Nephron progenitor cell (in vitro differentiated cells): ENCODE measurements at places on chromosomes 6 and 20.
A peak's percentile ranks its signal among the peaks of the same experiment; 100 is the strongest.

GRCh38 chr6:11403035-11403601 is 134.4 kb upstream of the TMEM170B start:
- DNase-seq, result no peak

DNA sequence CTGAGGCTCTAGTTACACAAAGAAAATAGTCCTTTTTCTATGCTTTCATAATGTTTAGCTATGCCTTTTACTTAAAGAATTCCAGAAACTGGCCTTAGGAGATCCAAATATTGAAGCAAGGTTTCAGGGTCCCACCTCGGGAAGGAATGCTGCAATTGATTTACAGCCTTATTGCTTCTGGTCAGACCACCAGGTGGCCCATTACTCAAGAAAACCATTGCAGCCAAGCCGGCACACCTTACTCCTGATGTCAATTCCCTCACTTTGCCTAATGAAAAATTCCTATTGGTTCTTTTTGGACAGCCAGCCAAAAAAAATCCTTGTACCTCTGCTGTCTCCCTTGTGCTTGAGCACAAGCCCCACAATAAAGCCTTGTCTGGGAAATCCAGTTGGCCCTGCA is 173.9 kb downstream of the LMBRD1 start:
- DNase-seq, result peak; percentile 4

GRCh38 chr6:99349171-99350141 is at the start of gene FAXC:
Gene FAXC (minus strand): TSS chr6:99349674. CDS start chr6:99349372, 302 bp downstream.
- DNase-seq, result peak; percentile 67

GRCh38 chr20:58169450-58169849 is 59.0 kb downstream of the ANKRD60 start:
- DNase-seq, result no peak

DNA sequence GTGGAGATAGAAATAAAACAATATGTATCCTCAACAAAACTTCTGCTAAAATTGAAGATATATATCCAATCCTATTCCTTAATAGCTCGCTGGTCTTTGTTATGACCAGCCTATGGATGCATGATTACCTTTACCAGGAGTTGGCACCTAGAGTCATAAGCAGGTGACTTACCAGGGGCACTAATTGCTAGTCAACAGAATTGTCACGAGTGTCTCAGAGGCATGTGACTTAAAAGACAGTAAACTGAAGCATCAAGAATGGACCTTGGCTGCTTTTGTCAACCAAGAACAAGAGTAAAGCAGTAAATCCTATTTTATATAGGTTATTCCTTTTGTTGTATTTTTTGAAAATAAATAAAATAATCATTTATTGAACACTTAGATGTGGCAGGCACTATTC is 115.4 kb downstream of the MYO6 start:
- DNase-seq, result no peak

GRCh38 chr6:157631838-157632614 is 191.0 kb upstream of the SNX9 start:
- no peak for DNase-seq

- DNase-seq, result no peak
Measured at GRCh38 chr20:59770270-59770669, 163.2 kb downstream of the SYCP2 start.

GRCh38 chr6:80161434-80161833 is 55.0 kb downstream of the BCKDHB start:
- no peak for DNase-seq

DNA sequence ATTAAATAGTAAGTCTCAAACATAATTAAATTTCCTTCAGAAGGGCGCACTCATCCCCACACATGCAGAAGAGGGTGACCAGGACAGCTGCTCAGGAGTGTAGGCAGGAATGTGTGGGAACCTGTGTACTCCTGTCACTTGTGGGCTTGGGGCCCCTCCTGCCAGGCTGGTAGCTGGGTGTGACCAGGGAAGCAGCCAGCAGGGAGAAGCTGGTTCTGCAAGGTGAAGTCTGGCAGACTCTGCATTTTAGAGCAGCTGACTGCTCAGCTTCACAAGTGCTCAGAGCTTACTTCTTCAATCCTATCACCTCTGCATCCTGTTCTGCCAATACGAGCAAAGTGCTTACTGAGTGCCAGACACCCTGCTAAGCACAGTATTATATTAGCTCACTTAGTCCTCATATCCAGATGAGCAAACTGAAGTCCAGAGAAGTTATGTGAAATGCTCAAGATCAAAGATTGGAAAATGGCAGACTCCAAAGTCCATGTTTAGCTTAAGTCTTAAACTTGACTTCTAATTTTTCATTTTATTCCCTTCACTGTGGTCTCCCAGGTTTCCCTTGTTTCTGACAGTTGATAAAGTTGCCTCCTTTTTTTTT is 27.9 kb downstream of the ELMO2 start:
- DNase-seq, result no peak

GRCh38 chr20:25052255-25053194 is 5.4 kb downstream of the ACSS1 start:
- DNase-seq, result no peak

DNA sequence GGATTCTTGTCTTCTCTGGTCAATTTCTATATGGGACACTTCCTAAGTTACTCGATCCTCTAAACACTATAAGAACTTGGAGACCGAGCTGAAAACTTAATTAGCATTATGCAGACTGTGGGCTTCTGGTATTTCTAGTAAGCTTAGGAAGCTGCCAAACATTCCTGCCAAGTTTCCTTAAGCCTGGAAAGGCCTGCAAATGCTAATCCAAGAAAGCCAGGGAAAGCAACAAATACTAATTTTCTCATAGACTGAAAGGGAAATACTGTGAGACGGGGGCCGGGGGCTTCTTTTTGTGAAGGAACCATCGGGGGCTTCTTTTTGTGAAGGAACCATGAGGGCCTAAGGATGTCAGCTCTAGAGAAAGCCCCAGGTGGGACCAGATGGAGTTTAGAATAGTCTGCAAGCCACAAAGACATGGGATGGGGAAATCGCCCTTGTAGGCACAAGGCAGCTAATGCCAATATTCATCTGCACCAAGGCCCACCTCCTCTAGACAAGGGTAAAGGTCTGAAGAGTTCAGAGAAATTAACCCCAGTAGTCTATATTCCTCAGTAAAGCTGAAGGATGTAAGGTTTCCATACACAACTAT is 332.4 kb upstream of the PRDM1 start:
- DNase-seq, result no peak

GRCh38 chr6:69933239-69933638 is 66.9 kb downstream of the COL19A1 start:
- no peak for DNase-seq

GRCh38 chr20:57707849-57708693 is 1.7 kb downstream of the PMEPA1 start:
- DNase-seq, result no peak

DNA sequence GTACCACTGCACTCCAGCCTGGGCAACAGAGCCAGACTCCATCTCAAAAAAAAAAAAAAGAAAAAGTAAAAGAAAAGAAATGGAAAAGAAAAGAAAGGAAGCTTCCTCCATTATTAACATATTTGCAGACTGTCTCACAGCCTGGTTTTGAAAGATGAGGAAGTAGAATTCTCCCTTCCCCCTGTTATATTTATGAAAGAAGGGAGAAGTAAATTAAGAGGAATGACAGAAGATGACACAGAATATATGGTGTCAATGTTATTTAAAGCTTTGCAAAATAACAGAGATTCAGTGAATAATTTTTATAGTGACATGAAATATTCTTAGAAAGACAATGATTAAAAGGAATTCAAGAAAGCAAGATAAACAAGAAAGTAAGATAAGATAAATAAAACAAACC is 83.7 kb upstream of the PRSS16 start:
- DNase-seq, result no peak

GRCh38 chr6:81562169-81562568 is 190.3 kb downstream of the TENT5A start:
- DNase-seq, result no peak

DNA sequence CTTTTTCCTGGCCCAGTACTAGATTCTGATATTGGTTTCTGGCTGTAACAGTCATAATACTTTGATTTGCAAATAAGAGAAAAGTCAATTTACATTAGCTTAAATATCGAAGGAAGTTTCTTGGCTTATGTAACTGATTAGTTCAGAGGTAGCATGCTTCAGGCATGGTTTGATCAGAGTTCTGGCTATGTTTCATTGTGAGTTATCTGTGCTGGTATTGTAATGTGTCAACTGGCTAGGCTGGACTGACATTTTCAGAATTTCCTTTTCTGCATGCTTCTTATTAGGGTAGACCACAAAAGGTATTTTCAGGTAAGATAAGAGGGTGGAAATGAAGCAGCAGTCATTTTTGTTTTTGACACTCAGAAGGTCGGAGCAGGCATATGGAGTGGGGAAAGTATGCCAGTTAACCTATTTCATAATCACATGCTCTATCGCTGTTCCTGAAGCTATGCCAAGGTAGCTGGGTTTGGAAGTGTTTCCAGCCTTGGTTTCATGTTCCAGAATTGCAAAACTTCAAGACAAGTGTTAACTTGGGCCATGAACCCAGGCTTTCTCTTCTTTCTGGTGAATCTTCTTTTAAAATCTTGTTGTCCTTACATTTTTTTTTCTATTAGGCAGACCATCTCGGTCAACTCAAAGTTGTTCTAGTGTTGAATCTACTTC is 244.9 kb downstream of the DHX35 start:
- DNase-seq, result no peak

- peak; percentile 62 for DNase-seq
Measured at GRCh38 chr6:50850223-50851048, 31.8 kb downstream of the TFAP2B start.

DNA sequence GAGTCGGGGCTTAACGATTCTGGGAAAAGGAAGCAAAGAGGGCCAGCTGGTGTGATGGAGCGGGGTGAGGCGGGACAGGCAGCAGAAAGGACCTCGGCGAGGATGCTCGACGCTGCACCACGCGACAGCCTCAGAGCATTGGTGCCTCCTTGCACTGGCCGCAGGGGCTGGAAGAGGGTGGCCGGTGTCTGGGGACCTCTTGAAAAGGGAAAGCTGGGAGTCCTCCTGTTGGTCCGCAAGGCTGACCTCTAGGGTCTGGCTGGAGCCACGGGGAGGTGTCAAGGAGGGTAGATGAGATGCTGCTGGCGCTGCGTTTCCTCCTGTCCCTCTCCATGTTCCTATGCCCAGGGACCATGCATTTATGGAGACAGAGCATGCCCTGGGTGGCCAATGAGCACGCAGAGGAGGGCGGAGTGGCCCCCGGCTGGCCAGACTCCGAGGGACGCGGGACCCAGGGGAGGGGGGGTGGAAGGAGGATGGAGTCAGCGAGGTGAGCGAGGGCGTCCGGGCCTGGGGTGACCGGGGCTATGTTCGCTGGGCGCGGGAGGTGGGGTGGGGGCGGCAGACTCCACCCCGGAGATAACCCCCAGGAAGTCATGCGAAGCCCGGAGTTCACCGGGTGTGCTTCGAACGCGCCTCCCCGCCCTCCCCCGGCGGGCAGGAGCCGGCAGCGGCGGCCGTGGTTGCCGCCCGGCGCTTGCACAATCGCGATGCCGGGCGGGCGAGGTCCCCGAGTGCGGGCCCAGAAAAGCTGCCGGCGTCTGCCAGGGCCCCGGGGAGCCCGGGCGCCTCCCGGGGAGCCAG is at the start of gene CYP24A1:
CYP24A1 (minus strand) TSS at position 334 of the 804 bp plus-strand sequence. CDS start 407 bp downstream, outside the sequence.
- peak; percentile 47 for DNase-seq

DNA sequence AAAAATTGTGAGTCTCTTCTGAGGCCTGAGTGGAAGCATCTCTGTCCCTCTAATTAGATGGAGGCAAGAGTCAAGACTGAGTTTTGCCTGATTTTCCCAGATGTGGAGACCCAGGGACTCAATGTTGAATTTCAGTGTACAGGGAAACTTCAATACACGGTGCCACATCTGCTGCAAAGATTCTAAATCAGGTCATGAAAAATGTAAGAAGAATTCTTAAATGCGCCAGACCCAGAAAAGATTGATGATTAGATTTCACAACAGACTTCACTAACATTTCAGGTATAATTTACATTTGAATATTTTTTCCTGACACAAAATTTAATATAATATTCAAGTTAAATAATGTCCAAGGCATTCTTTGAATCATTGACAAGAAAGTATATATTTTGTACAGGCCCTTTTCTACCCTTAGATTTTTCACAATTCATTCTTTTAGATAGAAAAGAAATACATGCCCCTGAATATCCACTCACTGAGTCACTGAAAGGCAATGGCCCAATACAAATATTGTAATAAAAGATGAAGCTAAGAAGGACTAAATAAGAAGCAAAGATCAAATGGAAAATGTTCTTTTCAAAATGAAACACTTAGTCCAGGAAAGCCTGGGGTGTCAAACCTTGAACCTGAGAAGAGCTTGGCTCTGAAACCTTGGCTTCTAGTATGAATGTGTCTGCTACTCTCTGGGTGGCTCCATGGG is 18.2 kb upstream of the HDGFL1 start:
- no peak for DNase-seq

DNA sequence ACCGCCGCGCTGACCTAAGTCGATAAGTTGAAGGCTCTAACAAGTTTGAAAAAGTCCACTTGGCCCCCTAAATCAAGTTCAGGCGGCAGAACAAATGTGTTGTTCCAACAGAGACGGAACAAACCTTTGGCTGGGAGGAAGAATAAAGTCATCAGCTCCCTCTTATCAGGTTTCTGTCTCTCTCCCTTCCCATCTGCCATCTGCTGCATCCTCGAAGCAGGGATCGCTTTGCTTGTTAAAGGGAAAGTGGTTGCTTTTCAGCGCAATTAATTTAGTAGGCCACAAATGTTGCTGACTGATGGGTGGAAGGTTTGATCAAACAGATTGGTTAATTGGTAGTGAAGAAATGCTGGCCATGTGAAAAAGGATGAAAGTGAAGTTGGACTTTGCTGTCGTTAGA is 64.3 kb downstream of the CDH4 start:
- DNase-seq, result no peak

DNA sequence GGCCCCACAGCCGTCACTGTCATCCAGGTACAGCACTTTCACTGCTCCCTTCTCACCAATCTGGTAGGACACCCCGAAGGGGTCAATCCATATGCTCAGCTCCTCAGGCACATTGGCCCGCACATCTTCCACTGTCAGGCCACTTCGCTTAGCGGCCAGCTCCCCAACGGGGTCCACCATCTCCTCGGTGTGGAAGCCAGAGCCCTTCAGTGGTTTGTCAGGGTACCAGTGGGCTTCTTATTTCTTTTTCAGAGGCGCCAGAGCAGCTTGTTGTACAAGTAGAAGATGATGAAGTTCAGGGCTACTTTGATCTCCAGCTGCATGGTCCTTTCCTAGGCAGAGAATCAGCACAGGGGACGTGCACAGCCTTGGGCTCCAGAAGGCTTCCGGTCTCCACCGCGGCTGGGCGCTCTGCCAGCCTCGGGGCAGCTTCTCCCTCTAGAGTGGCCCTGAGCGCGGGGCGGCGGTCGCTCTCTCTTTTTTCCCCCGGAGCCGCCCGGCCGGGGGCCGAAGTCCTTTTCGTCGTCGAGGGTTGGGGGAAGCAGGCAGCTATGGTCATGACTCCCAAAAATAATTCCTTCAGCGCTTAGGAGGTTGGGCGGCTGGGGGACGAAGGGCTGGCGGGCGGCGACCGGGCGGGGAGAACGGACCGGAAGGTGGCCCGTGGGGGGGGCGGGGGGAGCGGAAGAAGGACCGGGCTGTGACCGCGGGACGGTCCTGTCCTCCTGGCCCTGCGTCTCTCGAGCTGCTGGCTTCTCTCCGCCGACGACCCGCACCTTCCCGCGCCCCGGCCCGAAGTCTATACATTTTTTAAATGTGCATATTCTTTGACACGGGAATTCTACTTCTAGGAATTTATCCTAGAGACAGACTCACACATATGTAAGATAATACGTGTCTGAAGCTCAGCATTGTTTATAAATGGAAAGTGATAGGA is 6.5 kb upstream of the ZSCAN9 start:
- peak; percentile 61 for DNase-seq

GRCh38 chr20:37538003-37538402 is 10.3 kb upstream of the BLCAP start:
- no peak for DNase-seq
